ENCODE measurements at places on chromosomes 1 and 21.

- DNase-seq, result no peak
Measured at GRCh38 chr1:48735796-48736195, 40.9 kb downstream of the BEND5 start.

GRCh38 chr1:17594690-17595601 lies 55.4 kb downstream of the ARHGEF10L start:
- no peak for DNase-seq

DNA sequence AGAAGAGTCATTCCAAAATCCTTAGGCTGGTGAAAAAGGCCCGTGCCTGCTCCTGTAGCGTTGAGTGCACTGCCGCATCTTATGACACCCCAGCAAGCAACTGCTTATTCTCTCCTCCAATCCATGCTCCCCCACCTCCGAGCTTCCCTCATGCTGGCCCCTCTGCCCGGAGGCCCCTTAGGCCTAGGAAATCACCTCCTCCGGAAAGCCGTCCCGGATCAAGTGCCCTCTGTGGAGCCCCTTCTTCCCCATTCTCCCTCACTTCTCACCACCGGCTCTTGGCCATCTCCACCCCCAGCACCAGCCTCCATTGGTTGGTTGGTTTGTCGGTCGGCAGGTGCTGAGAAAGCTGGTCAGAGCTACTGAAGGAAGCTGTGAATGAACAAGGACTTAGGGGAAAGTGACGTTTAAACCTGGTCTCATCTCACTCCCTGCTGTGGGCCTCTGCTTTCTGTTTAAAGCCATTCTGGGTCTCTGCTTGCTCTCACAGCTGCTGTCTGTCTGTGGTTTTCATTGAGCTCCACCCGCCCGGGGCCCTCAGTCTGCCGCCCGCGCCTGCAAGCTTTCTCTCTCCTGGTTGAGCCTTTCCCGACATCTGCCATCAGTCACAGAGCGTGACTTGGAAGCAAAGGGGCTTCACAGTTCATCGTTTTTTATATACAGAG lies 122.2 kb downstream of the KCNN3 start:
- DNase-seq, result no peak

DNA sequence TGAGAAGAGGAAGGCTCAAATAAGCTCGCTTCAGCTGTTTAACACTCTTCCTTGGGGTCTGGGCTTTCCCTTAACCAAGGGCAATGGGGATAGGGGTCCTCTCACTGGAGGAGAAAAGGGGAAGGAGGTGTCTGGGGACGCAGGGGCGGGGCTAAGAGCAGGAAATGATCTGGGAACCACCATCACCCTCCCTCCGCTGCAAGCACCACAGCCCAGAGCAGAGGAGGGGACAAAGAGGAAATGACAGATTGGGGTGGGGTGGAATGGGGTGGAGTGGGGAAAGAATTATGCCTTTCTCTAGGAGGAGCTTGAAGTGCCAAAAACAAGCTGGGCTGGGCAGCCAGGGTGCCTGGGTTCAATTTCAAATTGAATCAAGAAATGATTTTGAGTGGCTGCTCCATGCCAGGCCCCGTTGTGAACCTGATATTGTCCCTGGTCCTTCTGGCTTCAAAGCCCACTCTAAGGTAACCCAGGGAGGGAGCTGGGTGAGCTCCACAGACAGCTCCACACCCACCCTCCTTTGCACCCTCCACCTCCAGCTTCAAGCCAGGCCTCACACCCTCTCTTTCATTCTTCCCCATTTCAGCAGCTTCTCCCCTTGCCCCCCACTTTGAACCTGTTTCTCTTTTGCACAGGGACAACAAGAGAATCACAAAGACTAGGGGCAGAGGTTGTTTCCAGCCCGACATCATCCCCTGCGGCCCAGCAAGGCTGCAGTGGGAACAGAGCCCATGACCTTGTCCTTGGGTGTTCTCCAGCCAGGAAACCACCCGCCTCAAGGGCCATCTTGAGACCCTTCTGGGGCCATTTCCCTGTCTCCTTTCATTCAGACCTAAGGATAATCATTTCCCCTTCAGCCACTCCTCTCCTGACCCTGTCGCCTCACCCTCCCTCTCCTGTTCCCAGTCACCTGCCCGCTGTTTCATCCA lies 1.1 kb downstream of the ARHGAP30 start:
- no peak for DNase-seq

GRCh38 chr1:3064901-3065300 lies 4.1 kb upstream of the PRDM16 start:
- DNase-seq, result no peak

DNA sequence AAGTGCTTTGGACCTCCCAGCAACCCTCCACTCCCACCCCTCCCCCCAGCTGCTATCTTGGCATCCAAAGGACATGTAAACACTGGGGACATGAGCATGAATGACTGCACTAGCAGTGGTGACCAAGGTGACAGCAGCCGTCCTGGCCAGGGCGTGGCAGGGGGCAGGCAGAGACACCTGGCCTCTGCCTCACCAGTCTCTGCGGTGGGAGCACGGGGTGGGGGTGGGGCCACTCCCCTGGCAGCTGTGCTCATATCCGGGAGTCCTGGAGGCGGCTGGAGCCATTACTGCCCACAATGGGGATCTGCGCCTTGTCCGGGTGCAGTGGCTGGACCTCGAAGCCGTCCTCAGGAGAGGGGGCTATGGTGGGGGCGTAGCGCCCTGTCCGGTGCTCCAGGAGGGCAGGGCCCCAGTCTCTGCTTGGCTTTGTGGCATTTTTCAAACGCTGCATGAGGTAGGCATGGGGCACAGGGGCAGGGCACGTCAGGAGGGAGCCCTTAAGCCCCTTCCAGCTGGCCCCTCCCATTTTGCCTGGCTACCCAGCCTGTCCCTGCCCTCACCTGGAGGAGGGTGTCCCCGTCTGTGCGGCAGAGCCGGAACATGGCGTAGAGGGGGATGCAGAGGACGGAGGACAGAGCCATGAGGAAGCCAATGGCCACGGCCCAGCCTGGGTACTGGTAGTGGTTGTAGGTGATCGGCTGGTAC lies 6.0 kb downstream of the CCDC24 start:
- DNase-seq, result no peak

DNA sequence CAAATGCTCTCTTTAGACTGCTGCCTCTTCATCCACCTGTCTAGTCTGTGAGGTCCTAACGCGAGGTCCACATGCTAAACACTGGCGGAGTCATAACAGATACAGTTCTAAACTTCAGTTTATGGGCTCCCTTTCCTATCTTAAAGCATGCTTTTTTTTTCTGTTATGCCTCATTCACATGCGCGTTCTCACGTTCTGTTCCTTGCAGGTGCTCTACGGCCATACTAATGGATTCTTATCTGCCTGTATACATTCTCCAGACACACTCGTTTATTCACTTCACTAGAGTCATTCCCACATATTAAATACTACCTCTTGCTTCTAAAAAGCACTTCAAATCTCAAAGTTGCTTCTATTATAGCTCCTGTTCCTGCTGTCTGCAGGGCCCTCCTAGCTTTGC lies 38.7 kb downstream of the PHC2 start:
- DNase-seq, result no peak

- no peak for DNase-seq
Measured at GRCh38 chr1:9042272-9042671, 16.0 kb upstream of the SLC2A7 start.
